NCI-H446 (cell line): ENCODE measurements at places on chromosomes 2 and 18.

DNA sequence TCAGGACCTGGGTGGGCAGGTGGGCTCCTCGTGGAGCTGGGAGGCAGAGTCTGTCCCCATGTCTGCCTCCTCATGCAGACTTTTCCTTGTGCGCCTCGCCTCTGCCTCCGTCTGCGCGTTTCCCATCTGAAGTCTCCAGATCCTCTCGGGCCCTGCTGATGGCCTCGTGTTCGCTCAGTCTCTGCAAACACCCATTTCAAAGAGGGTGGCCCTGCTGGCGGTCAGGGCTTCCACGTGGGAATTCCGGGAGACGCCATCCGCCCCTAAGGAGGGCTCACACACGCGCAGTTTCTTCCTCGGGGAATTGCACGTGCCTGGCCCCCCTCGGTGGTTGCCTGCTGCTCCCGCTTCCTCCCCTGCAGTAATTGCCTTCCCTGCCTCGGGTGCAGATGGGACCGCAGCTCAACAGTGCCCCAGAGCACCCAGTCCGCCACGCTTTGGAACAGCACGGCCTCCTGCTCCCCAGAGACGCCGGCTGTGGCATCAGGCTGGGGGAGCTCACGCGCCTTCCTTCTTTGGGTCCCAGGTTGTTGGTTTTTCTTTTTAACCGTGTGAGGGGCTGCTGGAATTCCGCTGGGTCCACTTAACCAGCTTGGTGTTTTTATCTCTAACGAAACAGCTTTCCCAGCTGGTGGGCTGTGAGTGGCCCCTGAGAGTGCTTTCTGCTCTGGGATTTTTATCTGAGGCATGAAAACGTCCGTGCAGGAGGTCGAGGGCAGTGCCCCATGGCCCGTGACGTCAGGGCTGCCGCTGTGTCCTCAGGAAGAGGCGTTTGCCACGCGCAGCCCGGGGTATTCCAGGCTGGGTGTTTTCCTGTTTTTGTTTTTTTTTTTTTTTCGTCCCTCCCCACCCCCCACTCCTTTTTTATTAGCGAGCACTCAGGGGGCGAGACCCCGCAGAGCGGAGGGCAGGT is 16.1 kb downstream of the NFATC1 start:
- no peak for DNase-seq

DNA sequence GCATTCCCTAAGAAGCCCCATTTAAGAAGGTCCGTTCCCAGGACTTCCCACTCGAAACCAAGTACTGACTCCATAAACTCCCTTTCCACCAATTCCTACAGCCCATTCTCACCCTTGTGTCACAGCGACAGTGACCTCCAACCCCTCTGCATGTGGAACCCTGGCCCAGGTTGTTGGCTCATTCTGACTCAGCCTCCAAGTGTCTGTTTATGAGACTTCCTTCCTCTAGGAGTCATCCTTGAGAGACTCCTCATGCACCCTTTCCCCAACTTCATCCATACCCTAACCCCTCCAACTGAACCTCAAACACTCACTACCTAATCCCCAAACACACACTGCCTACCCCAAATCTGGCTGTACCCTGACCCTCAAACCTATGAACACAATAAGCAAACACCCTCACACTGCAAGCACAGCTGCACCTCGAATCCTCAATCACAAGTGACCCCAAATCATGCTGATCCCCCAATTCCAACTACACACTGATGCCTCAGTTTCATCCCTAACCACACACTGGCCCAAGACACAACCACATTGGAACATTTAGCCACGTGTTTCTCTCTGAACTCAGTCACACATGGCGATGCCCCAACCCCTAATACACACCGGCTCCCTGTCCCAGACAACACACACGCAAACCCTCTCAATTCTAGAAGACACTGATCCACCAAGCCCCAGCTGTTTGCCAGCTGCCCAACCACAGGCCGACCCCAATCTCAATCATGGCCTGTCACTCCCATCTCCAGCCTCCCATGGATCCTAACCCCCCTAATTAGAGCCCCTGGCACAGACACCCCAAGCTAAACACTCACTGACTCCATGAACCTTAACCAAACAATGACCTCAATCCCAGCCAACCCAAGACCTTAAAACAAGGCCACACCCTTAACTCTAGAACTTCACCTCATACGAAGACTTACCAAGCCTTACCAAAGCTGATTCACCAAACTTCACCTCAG is 219.6 kb downstream of the CYP26B1 start:
- no peak for DNase-seq

- DNase-seq: no peak
Measured at GRCh38 chr18:12777500-12777944, 74.7 kb downstream of the PSMG2 start.

- DNase-seq: no peak
Measured at GRCh38 chr2:234437642-234438304, 59.1 kb downstream of the ARL4C start.

GRCh38 chr2:230414302-230414701 is 1.7 kb upstream of the SP100 start:
- DNase-seq: no peak

- DNase-seq: no peak
Measured at GRCh38 chr2:20267529-20267928, 42.6 kb upstream of the SDC1 start.

GRCh38 chr2:97718051-97718882 is 4.9 kb downstream of the ZAP70 start:
- DNase-seq: no peak

GRCh38 chr2:151840216-151841046 is 12.2 kb upstream of the ARL5A start:
- DNase-seq: no peak

- no peak for DNase-seq
Measured at GRCh38 chr18:50623694-50624352, 63.9 kb downstream of the MAPK4 start.

DNA sequence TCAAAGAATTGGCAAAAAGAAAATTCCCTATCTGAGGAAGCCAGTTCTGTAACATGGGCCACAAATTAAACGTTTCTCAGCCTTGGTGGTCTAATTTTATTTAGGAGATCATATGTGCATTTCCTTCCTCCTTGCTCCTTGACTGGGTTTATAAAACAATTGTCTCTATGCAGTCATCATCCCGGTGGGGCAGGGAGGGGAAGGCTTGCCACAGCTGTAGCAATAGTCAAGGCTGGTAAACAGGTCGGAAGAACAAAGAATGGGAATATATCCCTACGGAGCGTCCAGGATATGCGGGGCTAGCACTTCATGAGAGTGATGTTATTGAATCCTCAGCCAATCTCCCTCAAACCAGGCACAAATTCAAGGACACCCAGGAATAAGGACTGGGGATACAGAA is 143.8 kb downstream of the RNF152 start:
- DNase-seq: no peak
